ENCODE measurements at places on chromosomes 5 and 9. TPM values are rescaled to one million over a fixed set of nuclear protein-coding genes. Genes with fewer than 3 reads are reported as not detected.
A peak's percentile ranks its signal among the peaks of the same experiment; 100 is the strongest.

CPLANE1 gene
- 10.4 TPM for total RNA-seq

GRCh38 chr5:72366324-72366976 is 46.3 kb downstream of the PTCD2 start:
- H3K27ac ChIP-seq, result no peak overlapping the region
- H3K36me3 ChIP-seq, result peaks cover 3% of the 10 kb centered on the region
- no peak overlapping the region for H3K4me3 ChIP-seq
- H3K27me3 ChIP-seq, result no peaks in the 10 kb centered on the region

- no peak overlapping the region for H3K27ac ChIP-seq
- peaks cover 17% of the 10 kb centered on the region for H3K4me1 ChIP-seq
- no peak for DNase-seq
- no peaks in the 10 kb centered on the region for H3K27me3 ChIP-seq
- H3K4me3 ChIP-seq, result no peak overlapping the region
- H3K36me3 ChIP-seq, result no peaks in the 10 kb centered on the region
Observed at GRCh38 chr5:56516441-56516840, 283.3 kb upstream of the ANKRD55 start.

GRCh38 chr9:100652850-100653249 is 75.0 kb downstream of the CAVIN4 start:
- H3K36me3 ChIP-seq, result no peaks in the 10 kb centered on the region
- no peak overlapping the region for H3K27ac ChIP-seq
- H3K4me1 ChIP-seq, result no peaks in the 10 kb centered on the region
- no peaks in the 10 kb centered on the region for H3K27me3 ChIP-seq
- no peak overlapping the region for H3K4me3 ChIP-seq

PRRX2 gene
- total RNA-seq, result 10.2 TPM

GRCh38 chr5:74977471-74977870 is 74.9 kb downstream of the GCNT4 start:
- no peak overlapping the region for H3K4me3 ChIP-seq
- DNase-seq, result peak; percentile 22
- no peak overlapping the region for H3K27ac ChIP-seq
- H3K36me3 ChIP-seq, result no peaks in the 10 kb centered on the region
- no peaks in the 10 kb centered on the region for H3K4me1 ChIP-seq

JAKMIP2 gene
- 15.9 TPM for total RNA-seq

DNA sequence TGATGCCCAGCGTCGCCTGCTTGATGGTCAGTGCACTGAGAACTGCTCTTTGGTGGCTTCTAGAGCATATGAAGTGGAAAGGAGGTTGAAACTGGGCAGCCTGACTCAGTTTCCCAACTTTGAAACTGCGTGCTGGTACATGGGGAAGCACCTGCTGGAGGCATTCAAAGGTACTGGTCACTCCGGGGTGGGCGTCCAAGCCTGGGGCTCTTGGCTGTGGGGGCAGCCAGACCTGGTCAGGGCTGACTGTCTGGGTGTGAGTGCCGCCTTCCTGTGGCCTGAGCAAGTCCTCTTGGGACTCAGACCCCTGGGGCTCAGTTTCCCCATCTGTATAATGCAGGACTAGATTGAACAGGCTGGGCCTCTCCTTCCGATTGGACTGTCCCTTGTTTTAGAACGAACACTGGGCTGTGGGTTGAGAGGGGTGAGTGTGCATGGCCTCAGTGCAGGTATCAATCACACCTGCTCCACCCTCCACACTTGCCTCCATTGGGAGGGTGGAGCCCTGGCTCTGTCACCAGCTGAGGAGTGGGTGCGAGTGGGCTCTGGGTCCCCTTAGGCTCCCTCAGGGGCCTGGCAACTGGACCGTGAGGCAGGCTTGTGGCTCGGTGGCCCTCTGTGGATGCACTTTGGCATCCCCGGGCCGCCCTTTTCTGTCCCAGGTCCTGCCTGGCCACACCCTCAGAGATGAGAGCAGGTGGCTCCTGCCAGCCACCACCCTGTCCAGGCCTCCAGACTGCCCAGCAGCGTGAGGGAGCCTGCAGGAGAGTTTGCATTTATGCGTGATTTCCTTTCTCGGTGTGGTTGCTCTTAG is 80.2 kb downstream of the PHF2 start:
- H3K27me3 ChIP-seq, result no peaks in the 10 kb centered on the region
- no peaks in the 10 kb centered on the region for H3K4me1 ChIP-seq
- no peak overlapping the region for H3K27ac ChIP-seq
- no peak for DNase-seq
- no peaks in the 10 kb centered on the region for H3K36me3 ChIP-seq

- no peaks in the 10 kb centered on the region for H3K4me1 ChIP-seq
- no peaks in the 10 kb centered on the region for H3K27me3 ChIP-seq
- H3K4me3 ChIP-seq, result no peak overlapping the region
- no peak for DNase-seq
Observed at GRCh38 chr5:5203451-5203850, 63.3 kb downstream of the ADAMTS16 start.

DNA sequence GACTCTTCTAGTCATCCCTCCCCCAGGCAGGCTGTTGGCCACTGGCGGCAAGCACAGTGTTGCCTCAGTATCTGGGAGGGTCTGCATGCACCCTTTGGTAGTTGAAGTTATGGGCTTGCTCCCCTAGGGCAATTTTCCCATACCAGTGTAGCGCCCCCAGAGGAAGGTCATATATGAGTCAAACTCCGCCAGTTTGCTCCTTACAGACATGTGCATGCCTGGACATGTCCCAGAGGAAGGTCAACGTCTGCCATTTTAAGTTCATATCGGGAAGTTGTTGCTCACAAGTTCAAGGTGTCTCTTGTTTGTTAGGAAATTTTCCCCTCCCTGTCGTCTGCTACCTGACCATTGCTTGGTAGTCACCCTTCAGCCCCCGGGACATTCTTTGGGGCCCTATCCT is 51.3 kb upstream of the MROH2B start:
- H3K36me3 ChIP-seq, result no peaks in the 10 kb centered on the region
- H3K4me3 ChIP-seq, result no peak overlapping the region
- no peaks in the 10 kb centered on the region for H3K27me3 ChIP-seq
- peaks cover 4% of the 10 kb centered on the region for H3K4me1 ChIP-seq
- H3K27ac ChIP-seq, result no peak overlapping the region

CACFD1 gene
- total RNA-seq, result 73.8 TPM

- H3K4me1 ChIP-seq, result peaks cover 33% of the 10 kb centered on the region
- H3K4me3 ChIP-seq, result no peak within 1 kb of the TSS
- H3K27me3 ChIP-seq, result no peaks in the 10 kb centered on the region
- peak; percentile 44 for DNase-seq
Observed at GRCh38 chr9:100577776-100578448, at the start of gene CAVIN4. Gene CAVIN4 (plus strand): TSS chr9:100578079. CDS start chr9:100578144, 65 bp downstream.

DNA sequence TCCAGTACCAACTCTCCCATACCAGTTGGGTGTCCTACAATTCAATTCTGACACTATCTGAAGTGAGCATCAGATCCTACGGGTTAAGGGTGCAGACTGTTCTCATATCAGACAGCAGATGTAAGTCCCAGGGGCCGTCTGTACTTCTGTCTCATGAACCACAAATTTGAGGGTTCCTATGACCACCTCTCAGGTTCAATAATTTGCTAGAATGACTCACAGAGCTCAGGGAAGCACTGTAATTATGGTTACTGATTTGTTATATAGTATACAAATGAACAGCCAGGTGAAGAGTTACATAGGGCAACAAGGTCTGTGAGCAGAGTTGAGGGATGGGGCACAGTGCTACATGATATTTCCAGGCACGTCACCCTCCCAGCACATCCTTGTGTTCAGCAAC is 499.1 kb downstream of the DMAC1 start:
- H3K36me3 ChIP-seq, result no peaks in the 10 kb centered on the region
- H3K27me3 ChIP-seq, result no peaks in the 10 kb centered on the region
- no peak for DNase-seq
- no peak overlapping the region for H3K27ac ChIP-seq
- H3K4me3 ChIP-seq, result no peak overlapping the region
- no peaks in the 10 kb centered on the region for H3K4me1 ChIP-seq

GRCh38 chr5:133141746-133142145 is 89.9 kb downstream of the HSPA4 start:
- no peak for DNase-seq
- no peaks in the 10 kb centered on the region for H3K4me1 ChIP-seq
- H3K4me3 ChIP-seq, result no peak overlapping the region
- H3K36me3 ChIP-seq, result no peaks in the 10 kb centered on the region
- no peak overlapping the region for H3K27ac ChIP-seq
- no peaks in the 10 kb centered on the region for H3K27me3 ChIP-seq

DNA sequence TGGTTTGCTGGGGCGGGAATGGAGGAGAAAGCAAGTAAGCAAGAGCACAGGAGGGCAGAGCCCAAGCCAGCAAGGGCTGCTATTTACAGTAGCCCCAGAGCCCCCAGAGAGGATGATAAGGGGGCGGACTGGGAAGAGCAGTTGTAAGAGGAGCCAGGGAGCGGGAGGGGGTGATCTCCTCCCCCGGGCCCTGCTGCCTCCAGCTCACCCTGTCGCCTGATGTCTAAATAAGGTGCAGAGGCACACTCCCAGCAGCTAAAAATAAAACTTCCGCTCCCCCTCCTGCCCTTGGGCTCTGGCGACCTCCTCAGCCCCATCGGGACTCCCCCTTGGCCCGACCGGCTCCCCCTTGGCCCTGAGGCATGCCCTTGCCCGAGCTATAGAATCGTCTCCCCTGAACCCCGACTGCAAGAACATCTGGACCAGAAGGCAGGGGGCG is 14.4 kb upstream of the CCDC69 start:
- H3K27ac ChIP-seq, result peak overlapping the region; percentile 97
- H3K4me1 ChIP-seq, result peaks cover 25% of the 10 kb centered on the region
- DNase-seq, result no peak
- H3K27me3 ChIP-seq, result no peaks in the 10 kb centered on the region

TNPO1 gene
- total RNA-seq, result 112 TPM

CXCL14 gene
- 1.2 TPM for total RNA-seq

DNA sequence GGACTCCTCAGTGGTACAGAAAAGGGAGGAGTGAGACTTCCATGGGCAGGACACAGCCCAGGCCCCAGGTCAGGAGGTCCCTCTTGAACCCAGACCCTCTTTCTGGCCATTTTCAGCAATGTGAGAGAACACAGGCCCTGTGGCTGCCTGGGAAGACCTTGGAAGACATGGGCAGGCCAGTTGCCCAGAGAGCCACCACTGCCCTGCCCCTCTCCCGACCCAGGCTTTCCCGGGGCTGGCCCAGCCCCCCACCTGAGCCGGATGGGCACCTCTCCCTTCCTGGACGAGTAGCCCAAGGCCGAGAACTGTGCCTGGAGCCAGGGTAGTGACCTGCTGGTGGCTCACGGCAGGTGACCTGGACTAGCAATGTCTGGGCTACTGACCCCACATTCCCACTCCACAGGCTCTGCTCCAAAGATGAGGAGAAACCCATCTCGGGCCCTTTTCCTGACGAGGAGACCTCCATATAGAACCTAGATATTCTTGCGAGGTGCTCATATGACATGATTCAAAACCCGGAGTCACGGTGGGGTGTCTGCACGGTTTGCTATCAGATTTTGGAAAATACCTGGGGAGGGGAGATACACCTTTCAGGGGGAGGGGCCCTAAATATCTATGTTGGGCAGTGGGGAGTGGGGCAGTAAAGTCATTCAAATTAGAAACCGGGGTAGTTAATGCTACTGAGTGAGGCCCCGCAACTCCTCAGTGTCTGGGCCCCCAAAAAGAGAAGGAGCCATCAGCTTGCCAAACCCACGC is 59.4 kb downstream of the ZNF354C start:
- H3K36me3 ChIP-seq, result no peaks in the 10 kb centered on the region
- H3K27me3 ChIP-seq, result no peaks in the 10 kb centered on the region
- DNase-seq, result no peak
- no peaks in the 10 kb centered on the region for H3K4me1 ChIP-seq
- H3K4me3 ChIP-seq, result no peak overlapping the region

DNA sequence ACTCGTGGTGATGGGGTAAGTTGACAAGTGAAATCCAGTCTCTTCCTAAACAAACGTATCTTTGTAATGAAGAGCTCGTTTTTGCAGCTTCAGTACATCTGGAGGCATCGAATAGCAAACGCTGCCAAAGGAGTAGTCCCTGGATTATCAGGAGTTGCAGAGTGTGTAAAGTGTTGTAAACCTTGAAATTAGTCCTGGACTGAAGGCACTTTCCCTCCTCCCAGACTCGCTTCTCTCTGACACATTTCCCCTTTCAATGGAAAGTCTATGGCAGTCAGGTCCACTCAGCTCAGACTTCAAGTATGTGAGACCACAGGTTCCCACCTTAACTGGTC is 1.5 kb upstream of the PBX3 start:
- H3K36me3 ChIP-seq, result no peaks in the 10 kb centered on the region
- no peak overlapping the region for H3K27ac ChIP-seq
- peak overlapping the region; percentile 41 for H3K4me3 ChIP-seq
- peaks cover 7% of the 10 kb centered on the region for H3K4me1 ChIP-seq
- H3K27me3 ChIP-seq, result no peaks in the 10 kb centered on the region
- DNase-seq, result no peak

DNA sequence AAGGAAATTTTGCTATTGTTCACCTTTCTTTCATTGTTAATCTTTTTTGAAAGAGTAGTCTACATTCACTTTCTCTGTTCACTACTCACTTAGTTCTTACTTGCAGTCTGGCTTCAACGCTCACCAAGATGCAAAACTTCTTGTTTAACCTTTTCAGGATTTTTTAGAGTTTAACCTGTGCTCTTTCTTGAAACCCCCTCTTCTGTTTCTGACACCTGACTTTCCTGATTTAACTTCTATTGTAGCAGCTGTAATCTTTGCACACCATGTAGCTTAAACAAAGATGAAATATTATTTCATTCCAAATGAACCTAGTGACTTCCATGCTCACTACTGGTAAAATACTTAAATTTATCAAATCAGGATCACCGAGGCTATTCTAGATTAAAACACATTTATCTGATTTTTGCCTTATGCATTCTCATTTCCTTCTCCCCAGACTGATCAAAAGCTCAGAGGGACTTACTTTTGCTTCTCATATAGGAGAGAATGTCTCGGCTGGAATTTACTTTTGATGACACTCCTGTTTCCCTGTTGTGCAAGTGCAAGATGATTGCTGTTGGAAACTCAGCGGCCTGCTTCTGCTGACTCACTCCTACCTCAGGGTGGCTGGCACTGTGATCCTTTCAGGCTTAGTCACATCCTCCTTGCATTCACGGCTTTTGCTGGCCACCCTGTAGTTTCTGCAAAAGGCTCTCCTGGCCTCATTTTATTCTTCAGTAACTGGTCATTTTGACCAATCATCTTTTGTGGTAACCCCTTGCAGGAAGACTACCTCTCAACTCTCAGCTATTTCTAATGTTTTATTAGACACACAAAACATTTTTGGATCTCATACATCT is 109.3 kb upstream of the IFNE start:
- DNase-seq, result no peak
- H3K4me1 ChIP-seq, result no peaks in the 10 kb centered on the region
- H3K4me3 ChIP-seq, result no peak overlapping the region
- H3K27ac ChIP-seq, result no peak overlapping the region

GRCh38 chr5:73267766-73268435 is 94.9 kb downstream of the TMEM174 start:
- H3K36me3 ChIP-seq, result no peaks in the 10 kb centered on the region
- H3K27ac ChIP-seq, result no peak overlapping the region
- no peaks in the 10 kb centered on the region for H3K27me3 ChIP-seq
- H3K4me1 ChIP-seq, result no peaks in the 10 kb centered on the region

Data from cardiac muscle cell (in vitro differentiated cells and primary cell).